ENCODE measurements at places on chromosomes 1 and 21.

DNA sequence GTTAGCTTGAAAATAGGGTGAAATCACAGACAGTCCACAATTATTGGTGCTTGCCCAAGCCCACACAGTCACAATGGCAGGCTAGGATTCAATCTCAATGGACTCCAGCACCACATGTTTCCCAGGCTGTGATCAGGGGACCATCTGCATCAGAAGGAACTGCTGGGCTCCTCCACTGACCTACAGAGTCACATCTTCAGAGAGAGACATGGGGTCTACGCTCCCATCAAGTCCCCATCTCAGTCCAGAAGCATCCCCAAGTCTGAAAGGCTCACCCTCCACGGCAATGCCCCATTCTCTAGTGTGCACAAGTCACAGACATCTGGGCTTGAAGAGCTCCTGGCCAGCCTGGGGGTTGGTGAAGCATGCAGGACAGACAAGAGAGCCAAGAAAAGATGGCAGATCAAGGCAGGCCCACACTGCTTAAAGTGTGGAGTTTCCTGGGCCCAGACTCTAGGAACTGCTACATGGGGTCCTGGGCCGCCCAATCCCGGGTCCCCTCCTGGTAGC, 262.5 kb downstream of the NPHP4 start:
- DNase-seq, result no peak

DNA sequence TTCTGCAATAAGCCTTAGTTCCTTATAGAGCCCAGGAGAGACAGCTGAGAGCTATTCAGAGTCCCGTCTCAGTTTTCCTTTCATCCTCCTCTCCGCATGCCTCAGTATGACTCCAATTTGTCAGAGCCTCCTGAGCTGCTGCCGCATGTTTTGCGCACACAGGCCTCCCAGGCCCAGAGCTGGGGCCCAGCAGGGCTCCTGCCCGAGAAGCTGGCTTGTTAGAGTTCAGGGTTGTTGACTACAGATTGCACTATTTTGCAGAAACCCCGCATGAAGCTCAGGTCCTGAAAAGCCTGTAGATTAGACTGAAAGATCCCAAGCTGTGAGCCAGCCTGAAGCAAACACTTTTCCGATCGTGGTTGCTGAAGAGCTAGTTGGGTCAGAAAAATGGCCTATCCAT, 51.5 kb downstream of the IGSF5 start:
- DNase-seq, result no peak

DNA sequence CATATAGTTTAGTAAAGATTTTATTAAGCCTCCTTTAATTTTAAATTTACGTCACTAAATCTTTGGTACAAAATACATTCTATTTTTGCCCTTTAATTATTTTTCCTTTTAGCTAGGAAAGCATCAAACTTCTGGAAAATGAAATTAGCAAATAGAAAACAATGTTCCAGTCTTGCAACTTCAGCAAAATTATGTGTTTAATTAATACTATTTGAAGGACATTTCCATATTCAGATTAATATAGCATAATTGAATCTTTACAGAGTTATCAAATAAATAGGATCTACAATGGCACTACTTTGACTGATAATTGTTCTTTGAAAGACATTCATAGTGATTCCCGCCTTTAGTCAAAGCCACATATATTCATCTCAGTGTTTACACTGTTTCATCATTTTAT, 904.2 kb downstream of the KCNT2 start:
- no peak for DNase-seq

DNA sequence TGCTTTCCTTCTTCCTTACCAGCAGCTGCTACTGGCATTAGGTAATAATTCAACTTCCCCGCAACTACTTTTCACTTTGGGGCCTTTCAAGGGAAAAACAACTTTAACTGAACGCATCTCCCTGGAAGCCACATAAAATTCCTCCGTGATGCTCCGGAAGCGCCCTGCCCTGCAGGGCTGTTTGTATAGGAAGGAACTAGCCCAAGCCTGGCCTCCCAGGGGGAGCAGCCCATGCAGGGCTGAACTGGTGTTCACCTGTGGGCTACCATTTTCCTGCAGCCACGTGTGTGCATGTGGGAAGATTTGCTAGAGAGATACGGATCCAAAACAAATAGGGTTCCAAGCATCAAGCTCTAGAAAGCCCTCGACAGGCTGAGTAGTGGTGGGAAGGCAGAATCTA, 14.4 kb downstream of the CLDN14 start:
- DNase-seq, result no peak

GRCh38 chr1:161140755-161141400, 8.4 kb upstream of the DEDD start:
- no peak for DNase-seq

DNA sequence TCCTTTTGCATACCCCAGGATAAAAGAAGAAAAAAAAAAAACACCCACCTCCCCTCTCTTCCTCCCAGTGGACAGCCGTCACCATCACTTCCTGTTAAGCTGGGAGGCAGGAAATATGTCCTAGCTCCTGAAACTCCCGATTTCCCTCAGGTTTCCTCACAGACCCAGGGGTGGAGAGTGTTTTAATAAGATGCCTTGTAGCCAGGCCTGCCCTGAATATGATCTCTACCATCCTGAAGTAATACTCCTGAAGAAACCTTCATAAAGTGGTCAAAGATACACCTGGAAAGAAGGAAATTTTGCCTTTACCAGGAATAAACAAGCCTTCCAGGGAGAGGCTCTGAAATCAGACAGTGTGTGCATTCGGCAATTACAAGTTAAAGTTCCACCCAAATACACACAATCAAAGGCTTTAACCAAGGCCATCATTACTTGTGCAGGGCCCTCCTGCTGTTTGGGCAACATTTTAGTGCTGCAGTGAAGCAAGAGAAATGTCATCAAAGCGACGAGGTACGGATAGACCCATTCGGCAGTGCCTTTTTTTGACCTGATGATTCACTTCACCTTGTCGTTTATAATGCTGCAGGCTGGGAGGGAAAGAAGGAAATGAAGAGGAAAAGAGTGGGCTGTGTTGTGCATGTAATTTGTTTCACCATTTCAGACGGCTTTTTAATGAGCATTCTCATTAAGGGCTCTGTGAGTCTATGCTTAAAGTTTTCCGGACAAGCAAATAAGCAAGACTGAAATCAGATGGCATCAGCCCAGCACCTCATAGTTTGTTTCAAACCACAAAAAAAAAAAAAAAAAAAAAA, 41.0 kb upstream of the RASAL2 start:
- no peak for DNase-seq

DNA sequence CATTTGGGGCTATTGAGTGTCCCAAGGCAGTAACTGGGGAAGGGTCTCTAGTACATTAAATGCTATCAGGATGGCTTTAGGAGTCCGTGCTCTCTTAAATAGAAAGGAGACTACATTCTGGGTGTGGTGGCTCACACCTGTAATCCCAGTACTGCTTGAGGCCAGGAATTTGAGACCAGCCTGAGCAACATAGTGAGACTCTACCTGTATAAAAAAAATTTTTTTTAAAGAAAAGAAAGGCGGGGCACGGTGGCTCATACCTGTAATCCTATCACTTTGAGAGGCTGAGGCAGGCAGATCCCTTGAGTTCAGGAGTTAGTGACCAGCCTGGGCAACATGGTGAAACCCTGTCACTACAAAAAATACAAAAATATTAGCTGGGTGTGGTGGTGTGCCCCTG, 21.5 kb downstream of the OSBPL9 start:
- DNase-seq, result no peak

GRCh38 chr1:223771469-223771813, 59.1 kb downstream of the CAPN2 start:
- no peak for DNase-seq

GRCh38 chr1:235908742-235909520, 42.2 kb upstream of the LYST start:
- DNase-seq, result peak; percentile 89

DNA sequence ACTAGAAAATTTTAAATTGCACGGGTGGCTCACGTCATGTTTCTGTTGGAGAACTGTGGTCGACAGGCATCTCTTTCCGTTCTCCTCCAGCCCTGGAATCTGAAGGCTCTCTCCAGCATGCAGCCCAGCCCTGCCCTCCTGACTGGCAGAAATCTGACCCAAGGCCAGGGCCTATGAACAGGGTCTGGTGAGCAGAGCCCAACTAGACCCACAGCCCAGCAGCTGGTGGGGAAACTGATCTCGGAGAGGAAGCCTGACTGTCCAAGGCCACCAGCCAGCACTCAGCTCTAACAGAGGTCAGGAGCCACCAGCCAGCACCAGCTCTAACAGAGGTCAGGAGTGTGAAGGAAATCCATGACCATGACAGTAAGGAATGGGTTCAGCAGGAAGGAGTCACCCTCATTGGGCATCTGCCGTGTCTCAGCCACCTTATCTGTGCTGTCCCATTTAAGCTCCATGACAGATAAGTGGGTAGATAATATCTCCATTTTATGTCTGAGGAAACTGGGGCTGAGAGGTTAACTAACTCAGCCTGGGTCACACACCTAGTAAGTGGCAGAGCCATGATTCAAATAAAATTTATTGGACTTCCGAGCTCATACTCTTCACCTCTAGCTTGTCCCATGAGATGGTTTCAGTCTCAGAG, 20.2 kb upstream of the PKP1 start:
- no peak for DNase-seq

DNA sequence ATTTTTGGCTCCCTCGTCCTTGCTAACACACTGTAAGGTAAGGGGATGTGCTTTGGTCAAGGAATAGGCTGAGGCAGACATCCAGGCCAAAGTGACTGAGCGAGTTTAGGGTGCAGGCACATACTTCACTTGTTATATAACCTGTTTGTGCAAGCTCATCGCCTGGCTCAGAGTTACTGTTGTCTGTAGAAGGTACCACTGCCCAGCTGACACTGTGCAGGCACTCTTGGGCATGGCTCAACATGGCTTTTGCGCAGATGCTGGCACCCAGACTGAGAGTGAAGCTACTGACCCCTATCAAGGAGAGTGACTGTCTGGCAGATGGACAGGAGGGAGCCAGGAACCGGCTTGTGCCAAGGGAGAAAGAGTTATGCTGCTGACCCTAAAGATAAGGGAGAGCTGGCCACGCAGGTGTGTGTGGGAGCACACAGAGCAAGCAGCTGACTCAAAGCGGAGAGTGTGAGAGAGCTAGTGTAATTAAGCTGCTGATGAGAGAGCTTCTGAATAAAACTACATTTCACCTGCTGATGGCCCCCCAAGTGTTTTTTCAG, 307.3 kb upstream of the USP24 start:
- DNase-seq, result no peak

- DNase-seq, result no peak
Observed at GRCh38 chr1:50559421-50559820, 136.2 kb upstream of the DMRTA2 start.

DNA sequence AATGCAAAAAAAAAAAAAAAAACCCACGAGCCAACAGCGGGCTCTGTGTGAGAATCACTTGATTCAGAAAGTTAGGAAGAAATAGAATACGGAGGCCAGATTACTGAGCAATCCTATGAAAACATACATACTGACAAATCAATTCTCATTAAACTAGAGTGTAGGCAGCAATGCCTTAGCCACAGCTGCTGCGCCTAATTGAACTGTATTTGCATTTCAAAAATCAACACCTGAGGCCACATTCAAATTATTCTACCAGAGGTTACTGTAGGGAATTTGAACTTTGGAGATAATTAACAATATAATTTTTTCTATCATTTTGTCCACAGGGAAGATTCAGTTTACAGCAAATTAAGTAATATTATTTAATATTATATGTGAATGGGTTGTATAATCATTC, 138.4 kb upstream of the PLD5 start:
- DNase-seq, result no peak

DNA sequence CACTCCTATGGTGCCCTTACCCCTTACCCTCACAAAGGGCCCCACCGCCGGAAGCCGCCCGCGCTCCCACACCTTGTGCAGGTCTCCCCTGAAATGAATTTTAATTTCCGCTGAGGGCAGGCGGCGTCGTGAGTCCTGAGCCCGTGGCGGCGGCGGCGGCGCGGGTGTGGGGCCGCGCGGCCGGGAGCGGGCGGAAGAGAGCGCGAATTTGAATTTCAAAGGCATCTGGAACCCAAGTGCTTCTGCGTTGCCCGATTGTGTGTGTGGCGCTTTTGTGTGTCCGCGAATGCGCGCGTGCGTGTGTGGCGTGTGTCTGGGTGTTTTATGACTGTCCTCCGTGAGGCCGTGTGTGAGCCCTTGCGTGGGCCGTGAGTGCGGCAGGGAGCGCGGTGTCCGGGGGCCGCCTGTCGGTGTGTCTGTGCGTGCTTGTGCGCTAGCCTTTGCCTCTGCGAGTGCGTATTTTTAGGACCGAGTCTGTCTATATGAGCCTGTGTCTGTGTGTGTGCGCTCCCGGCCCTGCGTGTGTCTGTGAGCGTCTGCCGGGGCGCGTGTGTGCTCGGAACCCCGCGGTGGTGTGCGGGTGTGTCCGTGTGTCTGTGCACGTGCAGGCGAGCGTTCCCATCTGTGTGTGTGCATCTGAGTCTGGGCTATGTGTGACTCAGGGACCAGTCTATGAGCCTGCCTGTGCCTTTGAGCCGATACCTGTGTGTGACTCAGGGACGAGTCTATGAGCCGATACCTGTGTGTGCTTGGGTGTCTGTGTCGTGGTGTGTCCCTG, 7.9 kb upstream of the ADGRB2 start:
- DNase-seq, result peak; percentile 51

DNA sequence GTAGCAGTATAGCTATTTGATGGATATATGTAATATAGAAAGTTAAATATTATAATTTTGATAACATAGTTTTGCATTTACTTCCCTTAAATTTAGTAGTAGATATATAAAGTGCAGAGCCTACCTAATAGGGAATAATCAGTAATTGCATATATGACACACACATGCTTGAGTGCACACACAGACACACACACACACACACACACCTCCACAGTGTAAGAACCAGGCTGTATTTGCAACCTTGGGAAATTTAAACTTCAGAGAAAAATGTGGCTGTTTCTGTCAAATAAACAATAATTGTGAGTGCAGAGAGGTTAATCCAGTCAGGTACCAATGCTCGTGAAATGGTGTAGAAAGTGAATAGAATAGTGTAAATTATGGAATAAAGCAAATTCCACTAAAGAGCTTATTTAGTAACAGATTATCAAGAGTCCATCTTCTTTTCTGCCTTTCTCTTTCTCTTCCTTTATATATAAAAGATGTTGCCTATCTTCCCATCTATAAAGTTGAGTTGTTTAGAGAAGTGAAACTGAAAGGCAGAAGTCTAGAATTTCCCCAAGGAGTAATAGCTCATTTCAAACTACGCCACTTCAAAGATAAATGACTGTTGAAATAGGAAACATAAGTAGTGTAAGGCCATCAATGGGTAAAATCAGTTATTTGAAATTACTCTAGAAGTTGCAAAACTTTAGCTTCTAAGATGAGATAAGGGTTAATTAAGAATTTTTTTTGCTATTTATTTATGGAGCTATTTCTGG, 273.7 kb downstream of the SRGAP2C start:
- no peak for DNase-seq

GRCh38 chr21:36454093-36454531, 25.8 kb downstream of the CLDN14 start:
- no peak for DNase-seq
